ENCODE measurements at places on chromosomes 2 and 18.

- DNase-seq: no peak
Observed at GRCh38 chr2:204274991-204275390, 270.3 kb upstream of the PARD3B start.

GRCh38 chr2:155662224-155662623 lies 670.3 kb downstream of the NR4A2 start:
- DNase-seq: no peak

DNA sequence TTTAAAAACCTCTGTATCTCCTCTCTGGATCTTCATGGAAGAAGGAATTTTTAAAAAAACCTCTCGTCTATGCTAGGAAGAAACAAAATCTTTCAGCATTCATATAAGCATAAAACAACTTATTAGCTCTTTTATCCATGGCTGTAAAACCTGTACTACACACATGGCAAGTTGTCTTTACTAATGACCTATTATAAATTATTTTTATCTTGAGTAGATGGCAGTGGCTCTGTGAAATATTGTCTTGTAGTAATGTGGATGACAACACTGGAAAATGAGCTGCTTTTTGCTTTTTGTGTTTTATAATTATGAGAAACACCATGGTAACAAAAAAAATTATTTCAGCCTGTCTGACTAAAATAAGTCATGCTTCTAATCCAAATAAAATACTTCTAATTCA lies 18.9 kb downstream of the PHLPP1 start:
- DNase-seq: no peak

DNA sequence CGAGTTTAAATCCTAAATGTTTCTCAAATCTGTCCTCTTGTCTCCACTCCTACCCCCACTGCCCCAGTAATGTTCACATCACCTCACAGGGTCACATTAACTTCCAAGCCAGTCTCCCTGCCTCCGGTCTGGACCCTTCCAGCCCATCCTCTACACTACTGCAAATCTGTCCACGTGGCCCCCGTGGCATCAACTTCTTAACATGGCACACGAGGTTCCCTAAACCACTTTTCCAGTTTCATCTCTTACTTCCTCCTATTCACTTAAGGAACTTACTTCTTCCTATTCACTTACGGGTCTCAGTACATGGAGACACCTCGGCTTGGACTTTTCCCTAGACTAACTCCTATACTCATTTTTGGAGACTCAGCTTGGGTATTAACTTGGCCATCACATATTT lies 27.0 kb downstream of the MRPL33 start:
- no peak for DNase-seq

DNA sequence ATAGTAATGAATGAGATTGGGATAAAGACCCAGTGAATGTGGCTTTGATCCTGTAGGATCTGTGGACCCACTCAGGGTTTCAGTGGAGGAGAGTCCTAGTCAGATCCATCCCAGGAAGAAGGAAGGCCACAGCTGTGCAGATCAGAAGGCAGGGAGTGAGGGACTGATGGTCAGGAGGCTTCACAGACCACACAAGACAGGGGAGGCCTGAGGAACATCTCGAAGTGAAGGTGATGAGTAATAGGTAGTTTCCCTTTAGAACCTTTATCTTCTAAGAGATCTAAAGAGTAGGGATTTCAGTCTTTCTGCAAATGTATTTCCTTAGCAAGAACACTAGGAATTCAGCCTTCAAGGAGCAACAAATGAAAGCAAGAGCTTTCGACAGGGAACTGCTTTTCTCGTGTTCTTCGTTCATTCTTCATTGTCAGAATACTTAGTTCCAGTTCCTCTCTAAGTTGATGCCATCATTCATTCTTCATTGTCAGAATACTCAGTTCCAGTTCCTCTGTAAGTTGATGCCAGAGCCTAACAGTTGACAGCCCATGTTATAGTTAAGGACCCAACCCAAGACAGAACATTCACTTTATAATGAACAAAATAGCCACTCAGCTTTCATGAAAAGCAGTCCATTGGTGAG lies 150.2 kb upstream of the EPAS1 start:
- peak; percentile 11 for DNase-seq

DNA sequence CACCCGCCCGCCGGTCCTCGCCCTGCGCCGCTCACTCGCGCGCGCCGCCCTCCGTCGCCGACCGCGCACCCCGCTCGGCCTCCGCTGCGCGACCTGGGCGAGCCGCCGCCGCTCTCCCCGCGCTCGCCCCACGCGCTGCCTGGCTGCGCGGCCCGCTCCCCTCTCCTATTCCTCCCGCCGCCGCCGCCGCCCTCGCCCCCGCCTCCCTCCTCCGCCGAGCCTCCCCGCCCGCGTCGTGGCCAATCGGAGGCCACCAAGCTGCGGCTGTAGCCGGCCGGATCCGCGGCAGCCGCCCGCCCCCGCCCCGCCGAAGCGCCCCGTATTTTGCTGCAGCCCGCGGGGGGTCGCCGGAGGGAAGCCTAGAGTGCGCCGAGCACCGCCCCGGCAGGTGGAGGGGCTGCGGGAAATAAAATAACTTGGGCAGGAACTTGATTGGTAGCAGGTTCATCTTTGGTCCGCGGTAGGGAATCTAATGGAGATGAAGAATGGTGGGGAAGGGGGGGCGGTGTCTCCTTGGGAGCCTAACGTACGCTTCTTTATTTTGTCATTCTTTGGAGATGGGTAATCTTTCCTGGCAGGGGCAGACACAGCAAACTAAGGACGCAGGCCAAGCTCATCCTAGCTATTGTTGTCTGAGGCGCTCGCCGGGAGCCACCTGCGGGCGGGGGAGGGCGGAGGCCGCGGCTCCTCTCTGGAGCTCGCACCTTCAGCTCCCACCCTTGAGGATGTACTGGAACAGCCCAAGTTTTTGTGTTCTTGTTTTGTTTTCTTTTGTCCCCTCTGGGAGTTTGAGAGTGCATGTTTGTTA lies 1.1 kb upstream of the CDH2 start:
- no peak for DNase-seq

- DNase-seq: no peak
Observed at GRCh38 chr18:7677424-7677823, 110.3 kb downstream of the PTPRM start.

DNA sequence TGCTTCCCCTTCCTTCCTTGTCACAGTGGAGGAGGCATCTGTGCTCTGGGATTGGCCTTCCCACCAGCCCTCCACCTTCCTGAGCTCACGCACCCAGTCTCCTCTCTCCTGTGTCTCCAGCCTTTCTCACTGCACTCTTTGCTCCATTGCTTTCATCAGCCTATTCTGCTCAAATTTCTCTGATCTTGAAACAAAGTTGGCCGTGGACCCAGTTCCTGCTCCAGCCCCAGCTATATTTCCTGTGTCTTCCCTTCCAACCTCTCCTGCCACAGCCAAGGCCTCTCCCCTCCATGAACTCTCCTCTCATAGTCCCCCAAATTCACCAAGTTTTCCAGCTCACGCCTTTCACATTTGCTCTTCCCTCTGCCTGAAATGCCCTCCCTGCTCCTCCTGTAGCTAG lies 226.6 kb upstream of the AGAP1 start:
- no peak for DNase-seq

GRCh38 chr18:78293940-78294541 lies 685.6 kb upstream of the SALL3 start:
- DNase-seq: no peak

- no peak for DNase-seq
Observed at GRCh38 chr2:163044114-163044513, 205.5 kb upstream of the KCNH7 start.

DNA sequence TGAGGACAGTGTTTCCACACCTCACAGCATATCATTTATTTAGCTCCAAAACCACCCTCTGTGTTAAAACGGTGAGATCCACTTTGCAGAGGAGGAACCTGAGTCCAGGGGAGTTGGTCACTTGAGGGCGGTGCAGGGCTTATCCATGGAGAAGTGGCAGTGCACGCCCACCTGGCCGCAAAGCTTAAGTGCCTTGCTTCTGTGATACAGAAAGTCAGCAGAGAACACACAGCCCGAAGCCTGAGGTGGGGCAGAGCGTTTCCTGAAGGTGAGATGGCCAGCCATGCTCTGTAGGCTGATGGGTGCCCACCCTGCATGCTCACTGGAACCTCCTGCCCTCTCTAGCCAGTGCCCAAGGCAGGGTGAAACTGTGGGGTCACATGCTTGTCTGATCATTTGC lies 87.3 kb downstream of the SH3RF3 start:
- no peak for DNase-seq

- DNase-seq: no peak
Observed at GRCh38 chr2:46382331-46383112, 85.3 kb downstream of the EPAS1 start.

DNA sequence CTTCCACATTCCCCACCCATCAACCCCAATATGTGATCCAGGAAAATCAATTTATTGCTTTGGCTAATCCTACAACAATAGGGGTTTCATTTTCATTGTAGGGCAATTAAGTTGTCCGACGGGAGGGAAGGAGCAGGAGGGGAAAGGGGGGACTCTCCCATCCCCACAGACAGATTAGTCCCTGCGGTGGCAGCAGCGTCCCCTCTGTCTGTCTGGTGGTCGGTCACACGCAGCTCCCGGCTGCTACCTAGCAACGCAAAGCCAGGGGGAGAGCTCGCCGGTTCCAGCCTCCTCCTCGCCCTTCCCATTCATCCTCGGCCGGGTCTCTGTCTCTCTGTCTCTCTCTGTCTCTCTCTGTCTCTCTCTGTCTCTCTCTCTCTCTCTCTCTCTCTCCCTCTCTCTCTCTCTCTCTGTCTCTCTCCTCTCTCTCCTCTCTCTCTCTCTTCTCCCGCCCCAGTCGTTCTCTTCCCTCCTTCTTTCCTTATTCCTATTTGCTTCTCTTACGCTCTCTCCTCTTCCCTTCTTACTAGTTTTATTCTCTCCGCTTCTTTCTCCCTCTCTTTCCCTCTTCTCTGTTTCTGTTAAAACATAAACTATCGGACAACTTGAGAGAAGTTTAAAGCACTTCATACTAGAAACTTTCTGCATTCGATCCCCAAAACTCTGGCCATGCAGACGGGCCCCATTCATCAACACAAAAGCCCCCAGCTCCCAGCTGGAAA lies 1.2 kb downstream of the LRP2 start:
- no peak for DNase-seq

DNA sequence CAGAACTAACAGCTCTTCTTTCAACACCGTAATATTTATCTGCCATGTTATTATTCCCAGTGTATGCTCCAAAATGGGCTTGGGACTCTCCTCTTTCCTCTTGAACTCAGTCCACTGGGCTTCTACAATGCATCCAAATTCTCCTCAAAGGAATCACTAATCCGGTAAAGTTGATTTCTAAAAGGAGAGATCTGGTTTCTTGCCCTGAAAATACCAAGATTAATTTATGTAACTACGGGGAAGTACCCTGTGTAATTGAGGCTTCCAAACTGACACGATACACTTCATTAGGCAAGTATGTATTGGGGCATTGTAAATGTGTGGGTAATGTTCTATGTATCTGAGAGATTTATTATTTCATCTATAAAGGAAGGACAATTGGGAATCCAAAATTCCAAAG lies 5.7 kb downstream of the NCKAP5 start:
- DNase-seq: no peak

GRCh38 chr18:23106575-23106974 lies 28.7 kb upstream of the CABLES1 start:
- no peak for DNase-seq

GRCh38 chr2:60356346-60356745 lies 197.1 kb downstream of the BCL11A start:
- DNase-seq: no peak

DNA sequence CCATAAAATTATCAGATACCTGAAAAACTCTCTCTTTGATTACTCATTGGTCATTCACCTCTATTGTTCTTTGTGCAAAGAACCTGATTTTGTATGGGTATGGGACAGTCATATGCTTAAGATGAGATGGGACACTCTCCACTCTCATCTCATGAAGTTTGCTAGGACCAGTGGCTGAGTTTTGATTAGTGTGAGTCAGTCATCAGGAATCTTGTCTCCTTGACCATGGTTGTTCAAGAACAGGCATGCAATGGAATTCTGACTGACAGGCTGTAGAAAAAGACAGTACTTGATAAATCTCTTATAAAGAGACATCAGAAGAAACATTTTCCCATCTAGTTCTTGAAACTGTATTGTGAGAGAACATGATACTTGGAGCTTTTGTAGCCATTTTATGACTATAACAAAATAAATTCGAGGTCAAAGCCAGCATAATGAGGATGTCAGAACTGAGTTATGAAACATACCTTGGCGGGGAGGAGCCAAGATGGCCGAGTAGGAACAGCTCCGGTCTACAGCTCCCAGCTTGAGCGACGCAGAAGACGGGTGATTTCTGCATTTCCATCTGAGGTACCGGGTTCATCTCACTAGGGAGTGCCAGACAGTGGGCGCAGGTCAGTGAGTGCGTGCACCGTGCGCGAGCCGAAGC lies 367.0 kb downstream of the NR4A2 start:
- no peak for DNase-seq

DNA sequence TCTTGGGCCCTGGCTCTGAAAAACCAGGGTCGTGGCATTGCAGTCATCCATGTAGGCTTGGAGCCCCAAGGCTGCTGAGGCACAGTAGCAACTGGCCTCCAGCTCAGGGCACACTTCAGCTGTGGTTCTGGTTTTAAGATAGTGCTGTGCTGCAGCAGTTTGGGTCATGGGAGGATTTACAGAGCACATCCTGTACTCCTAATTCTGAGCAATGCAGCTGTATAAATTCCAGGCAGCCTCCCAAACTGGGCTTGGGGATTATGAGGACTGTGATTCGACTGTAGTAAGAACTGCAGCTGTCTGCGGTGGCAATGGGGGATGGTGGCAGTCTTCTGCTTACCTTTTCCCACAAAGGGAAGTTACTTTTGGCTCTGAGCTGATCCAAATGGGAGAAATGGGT lies 536.3 kb upstream of the GCFC2 start:
- no peak for DNase-seq

DNA sequence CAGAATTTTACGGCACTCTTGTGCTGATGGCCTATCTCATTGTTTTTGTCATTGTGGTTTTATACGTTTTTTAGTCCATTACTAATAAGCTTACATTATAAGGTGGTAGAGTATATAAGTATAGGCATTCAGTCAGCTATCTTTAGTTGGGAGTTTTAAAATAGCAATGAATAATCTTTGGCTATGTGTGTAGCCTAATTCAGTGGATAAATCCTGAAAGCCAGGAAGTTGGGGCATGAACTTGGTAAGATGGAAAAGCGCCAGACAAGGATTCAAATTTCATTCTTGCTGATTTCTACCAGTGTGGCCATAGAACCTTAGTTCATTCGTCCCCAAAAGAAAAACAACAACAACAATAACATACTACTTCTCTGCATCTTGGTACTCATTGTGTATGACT lies 31.2 kb downstream of the EPC2 start:
- no peak for DNase-seq

- DNase-seq: no peak
Observed at GRCh38 chr2:74259191-74259590, 60.8 kb downstream of the MTHFD2 start.

- no peak for DNase-seq
Observed at GRCh38 chr2:102677244-102678215, 58.2 kb downstream of the SLC9A2 start.

- no peak for DNase-seq
Observed at GRCh38 chr2:121052521-121052920, 232.5 kb downstream of the TFCP2L1 start.

Measured in suprapubic skin (tissue), 4 donors.